ENCODE measurements at places on chromosomes 12 and 14.

DNA sequence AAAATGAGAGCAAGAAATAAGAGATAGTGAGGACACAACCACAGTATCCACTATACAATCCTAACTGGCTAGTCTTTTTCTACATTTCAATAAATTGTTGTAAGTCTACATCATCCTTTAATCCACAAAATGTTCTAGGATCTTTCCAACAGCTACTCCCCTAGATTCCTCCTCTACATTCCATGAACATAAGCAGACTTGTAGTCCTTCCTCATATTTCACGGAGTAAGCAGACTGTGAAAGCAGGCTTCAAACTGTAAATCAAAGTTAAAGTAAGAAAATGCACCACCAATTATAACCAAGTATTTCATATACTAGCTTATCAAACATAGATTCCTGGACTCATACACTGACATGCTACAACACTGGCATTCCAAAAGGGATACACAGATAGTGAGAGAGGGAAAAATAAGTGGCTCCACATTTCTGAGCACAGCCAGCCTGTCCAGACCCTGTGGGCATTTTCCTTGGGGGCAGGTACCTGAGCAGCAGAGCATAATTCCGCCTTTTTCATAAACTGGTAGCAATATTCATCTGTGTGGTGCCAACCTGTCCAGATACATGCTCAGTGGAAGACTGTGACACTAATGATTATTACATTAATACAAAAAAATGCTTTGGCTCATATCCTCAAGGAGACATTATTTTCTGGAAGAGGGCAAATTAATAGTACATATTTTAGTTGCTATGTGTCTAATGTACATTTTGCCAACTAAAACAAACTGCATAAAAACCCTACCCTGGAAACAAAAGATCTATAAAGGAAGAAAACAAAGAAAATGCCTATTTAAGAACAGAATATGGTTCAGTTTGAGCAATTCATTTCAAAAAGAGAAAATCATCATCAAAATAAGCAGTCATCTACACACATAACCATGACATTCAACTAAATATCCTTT lies 113.3 kb upstream of the FSCB start:
- DNase-seq = no peak

GRCh38 chr12:117100851-117101673 lies 1.8 kb upstream of the TESC start:
- DNase-seq = no peak

- no peak for DNase-seq
Observed at GRCh38 chr12:124852329-124852831, 11.3 kb downstream of the SCARB1 start.

- no peak for DNase-seq
Observed at GRCh38 chr12:77786675-77787074, 44.0 kb upstream of the NAV3 start.

GRCh38 chr12:11510671-11511070 lies 115.3 kb upstream of the PRB2 start:
- DNase-seq = no peak

- no peak for DNase-seq
Observed at GRCh38 chr12:29734734-29735133, 49.0 kb downstream of the TMTC1 start.

Measured in stimulated activated naive CD8-positive, alpha-beta T cell treated with anti-CD3 and anti-CD28 coated beads, Interleukin-15, amount 100 ng/mL, for 72 hours (primary cell).